Suppressor macrophage (primary cell): ENCODE measurements at places on chromosomes 7 and 10.

GRCh38 chr7:92790992-92791391 lies 45.4 kb downstream of the CDK6 start:
- peak; percentile 45 for DNase-seq

DNA sequence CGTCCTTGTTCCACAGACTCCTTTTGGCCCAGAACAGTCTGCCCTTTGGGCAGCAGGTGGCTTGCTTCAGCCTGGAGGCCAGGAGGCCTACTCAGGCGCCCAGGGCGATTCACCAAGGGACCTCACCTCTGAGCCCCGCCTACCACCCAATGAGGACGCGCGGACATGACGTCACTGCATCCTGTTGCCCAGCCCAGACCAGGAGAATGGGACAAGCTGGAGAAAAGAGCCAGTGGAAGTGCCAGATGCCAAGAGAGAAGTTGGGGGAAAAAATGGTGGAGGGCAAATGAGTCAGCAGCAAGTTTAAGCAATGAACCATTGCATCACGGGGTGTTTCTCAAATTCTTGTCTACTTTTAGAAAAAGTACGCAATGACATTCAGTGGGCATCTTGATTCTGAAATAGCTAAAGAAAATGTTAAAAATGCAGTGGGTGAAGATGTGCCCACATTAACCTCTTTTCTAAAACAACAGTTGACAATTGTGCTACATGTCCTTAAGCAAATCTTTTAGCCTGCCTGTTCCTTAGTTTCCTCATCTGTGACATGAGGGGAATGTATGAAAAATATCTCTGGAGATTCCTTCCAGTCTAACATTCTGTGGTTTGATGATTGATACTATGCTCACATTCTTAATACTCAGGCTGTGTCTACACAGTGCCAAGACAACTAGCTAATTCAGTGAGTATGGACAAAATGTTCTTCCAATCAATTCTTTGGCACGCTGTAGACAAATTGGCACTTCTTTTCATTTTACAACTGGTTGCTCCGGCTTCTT lies 23.9 kb upstream of the LEP start:
- peak; percentile 93 for DNase-seq

DNA sequence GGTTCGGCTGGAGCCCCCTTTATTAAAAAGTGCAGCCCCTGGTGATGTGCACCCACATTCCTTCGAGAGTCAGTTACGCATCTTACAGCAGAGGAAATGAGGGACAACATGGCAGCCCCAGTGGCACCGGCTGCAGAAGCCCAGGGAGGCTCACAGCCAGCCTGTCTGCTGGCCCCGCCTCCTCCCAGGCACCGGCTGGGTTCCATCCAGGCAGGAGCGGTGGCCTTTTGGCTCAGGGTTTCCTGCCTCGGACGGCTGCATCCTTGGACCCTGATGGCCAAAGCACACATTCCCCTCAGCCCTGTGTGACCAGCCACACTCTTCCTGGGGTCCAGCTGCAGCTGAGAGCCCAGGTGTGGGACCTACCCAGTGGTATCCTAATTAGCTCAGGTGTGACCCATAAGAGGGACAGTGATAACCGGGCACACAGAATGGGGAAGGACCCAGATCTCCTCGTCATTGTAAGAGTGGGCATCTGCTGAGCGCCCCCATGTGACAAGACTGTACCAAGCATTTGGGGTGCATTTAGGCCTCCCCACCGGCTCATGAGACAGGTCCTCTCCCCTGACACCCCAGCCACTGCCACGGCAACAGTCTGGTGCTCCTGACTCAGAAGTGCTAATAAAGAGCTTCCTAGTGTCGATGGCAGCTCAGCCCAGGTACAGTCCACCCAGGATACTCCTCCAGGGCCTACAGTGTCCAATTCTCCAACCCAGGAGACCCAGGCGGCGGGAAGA lies 63.3 kb upstream of the CHST15 start:
- no peak for DNase-seq

DNA sequence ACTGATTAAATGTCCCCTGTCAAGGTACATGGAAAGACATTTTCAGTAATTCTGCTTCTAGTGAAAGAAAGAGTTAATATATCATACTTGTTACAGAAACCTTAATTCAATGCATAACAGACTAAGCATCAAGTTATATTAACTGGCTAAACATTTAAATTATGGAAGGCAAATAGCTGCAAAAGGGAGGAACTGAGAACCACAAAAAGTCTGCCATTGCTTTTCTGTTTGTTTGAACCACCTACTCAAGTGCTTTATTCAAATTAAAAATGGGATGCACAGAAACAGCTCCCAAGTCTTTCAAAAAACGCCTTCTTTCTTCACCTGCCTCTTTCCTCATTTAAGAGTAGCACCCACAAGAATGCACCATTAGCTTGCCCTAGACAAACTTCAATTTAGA lies 271.9 kb downstream of the RNLS start:
- DNase-seq, result no peak

- no peak for DNase-seq
Observed at GRCh38 chr7:50475340-50475739, 25.2 kb upstream of the FIGNL1 start.

DNA sequence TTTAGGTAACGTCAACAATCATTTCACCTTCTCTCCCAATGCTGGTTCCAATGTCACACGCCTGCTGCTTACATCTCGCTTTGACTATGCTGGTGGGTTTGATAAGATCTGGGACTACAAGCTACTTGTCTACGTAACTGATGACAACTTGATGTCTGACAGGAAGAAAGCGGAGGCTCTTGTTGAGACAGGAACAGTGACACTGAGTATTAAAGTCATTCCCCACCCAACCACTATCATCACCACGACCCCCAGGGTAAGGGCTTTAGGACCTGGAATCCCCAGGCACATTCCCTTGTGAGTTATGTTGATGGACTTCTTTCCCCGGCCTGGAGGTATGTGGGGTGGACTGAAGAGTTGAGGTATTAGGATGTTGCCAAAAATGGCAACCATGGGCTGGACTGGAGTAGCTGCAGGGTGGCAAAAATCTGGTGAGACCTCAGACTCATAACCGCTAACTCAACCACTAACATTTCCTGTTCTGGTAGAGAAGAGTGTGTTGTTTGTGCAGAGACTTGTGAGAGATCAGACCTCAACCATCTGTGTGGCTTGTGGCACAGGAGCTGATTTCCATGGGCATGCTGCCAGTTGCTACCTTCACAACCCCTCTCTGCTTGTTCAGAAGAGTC lies 59.2 kb downstream of the CDHR3 start:
- DNase-seq, result no peak
